Stimulated activated CD8-positive, alpha-beta memory T cell treated with anti-CD3 and anti-CD28 coated beads, Interleukin-4, amount 100 ng/mL, for 4 hours (primary cell): ENCODE measurements at places on chromosomes 1 and 21.

GRCh38 chr1:220056374-220056773, 10.1 kb upstream of the EPRS1 start:
- DNase-seq: no peak

DNA sequence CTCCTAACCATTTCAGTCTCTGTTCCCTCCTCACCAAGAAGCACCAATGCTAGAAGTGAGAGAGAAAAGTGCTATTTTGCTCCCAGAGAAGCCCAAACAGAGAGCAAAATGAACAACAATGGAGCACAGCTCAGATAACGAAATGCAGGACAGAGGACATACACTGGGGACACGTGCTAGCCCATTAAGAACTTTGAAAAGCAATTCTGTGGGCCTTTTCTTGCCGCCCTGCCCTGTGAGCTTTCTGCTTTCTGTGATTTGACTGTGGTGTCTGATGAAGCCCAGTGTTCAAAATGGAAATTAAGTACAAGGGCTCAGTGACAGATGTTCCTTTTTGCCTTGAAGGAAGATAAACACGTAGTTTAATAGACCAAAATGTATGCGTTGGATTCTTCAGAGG, 130.8 kb downstream of the S1PR1 start:
- no peak for DNase-seq

GRCh38 chr1:85284202-85284601, 7.8 kb upstream of the BCL10 start:
- DNase-seq: no peak

DNA sequence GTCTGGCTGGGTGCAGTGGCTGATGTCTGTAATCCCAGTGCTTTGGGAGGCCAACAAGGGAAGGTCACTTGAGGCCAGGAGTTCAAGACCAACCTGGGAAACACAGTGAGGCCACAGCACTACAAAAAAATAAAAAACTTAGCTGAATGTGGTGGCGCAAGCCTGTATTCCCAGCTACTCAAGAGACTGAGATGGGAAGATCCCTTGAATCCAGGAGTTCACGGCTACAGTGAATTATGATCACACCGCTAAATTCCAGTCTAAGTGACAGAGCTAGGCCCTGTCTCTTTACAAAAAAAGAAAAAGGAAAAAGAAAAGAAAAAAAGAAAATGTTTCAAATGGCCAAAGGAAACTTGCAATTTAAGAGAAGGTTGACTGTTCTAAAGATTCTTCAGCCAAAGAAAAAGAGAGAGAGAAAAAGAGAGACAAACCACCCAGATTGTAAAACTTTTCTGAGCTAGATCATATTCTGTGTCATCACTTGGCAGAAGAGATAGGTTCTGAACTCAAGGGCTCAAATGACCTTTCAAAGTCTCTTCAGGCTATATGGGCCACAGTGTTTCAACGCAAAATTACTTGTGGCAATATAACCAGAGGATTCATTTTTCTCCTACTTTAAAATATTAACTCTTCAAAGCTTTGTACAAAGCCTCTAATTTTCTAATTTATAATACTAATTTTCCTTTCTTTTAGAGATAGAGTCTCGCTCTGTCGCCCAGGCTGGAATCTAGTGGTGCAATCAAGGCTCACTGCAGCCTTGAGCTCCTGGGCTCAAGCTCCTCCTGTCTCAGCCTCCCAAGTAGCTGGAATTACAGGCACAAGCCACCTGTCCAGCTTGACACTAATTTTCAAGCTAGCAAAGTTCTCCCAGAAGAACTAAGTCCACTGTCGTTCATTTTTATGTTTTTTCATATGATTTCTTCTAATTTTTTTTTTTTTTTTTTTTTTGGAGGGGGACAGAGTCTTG, 20.5 kb downstream of the ARID4B start:
- no peak for DNase-seq

DNA sequence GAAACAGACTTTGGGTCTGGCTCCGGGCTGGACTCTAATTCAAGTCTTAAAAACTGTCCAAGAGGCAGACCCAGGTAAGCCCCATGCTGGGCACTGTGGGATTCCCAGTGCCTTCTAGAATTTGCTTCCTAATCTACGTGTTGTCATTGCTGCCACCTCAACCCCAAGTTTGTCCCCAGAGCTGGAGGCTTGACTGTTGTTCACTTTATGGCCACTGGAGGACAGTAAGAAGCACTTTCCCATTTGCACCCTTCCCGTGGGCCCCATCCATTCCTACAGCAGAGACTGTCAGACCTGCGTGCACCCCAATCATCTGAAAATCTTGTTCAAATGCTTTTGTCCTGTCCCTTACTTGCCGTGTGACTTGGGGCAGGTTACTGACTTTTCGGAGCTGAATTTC, 29.4 kb upstream of the VASH2 start:
- DNase-seq: no peak

DNA sequence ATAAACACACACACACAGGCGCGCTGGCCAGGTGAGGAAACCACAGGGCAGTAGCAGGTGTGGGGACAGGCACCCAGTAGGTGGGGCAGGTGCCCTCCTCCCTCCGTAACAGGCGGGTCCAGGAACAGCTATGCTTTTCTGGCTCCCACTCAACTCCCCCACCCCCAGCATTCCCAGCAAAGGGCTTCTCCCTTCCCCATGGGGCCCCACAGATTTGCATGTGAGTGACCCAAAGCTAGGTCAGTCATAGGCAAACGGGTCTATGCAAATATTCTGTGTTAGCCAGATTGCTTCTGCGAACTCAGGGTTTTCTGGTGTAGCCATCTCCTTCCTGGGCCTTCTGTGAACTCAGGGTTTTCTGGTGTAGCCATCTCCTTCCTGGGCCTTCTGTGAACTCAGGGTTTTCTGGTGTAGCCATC, 114.2 kb downstream of the SIK1 start:
- DNase-seq: no peak

DNA sequence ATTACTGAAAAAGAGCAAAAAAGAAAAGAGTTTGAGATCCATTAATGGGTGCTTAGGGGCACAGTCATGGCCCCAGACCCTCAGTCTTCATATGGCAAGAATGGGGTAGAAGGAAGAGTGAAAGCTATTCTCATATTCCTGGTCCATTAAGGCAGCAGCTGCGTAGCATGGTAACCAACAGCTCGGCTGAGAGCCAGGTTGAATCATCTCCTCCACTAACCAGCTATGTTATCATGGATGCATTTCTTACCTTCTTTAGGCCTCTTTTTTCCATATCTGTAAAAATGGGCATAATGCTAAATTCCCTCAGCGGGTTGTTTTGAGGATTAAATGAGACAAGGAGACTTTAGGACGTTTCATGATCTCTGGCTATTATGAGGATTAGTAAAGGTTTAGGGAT, 15.0 kb upstream of the SARS1 start:
- no peak for DNase-seq

- DNase-seq: no peak
Measured at GRCh38 chr1:221200464-221200863, 321.2 kb downstream of the HLX start.

- no peak for DNase-seq
Measured at GRCh38 chr1:22359427-22359826, 92.2 kb upstream of the ZBTB40 start.

DNA sequence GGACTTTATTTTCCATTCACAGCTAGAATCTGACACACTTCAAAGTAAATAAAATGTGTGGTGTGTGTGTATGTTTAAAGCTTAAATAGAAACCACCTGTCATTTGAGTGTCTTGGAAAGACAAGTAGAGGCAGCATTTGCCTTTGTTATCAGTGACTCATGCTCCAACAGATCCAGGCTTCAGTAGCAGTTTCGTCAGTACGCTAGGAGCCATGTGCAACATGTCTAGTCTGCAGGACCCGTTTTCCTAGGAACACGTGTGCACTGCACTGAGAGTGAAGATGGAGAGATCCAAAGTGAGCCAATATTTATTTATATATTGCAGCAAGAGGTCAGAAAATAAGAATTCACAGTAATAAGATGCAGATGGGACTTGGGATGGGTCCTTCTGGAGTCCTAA, 41.8 kb downstream of the SGIP1 start:
- no peak for DNase-seq

DNA sequence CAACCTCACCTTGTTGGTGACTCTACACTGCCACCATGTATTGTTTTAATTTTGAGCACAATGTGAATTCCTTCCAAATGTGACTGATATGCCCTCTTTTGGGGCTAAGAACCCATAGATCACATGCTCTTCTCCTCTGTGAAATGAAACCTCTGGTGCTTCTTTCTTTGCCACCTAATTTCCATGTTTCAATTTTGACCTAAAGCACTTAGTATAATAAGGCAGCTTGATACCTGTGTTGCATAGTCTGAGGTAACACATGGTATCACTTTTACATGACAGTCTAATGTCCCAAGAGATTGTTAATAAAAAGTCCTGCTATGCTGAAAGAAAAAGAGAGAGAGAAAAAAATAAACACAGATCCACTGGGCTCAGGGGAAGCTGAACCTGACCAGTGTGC, 24.2 kb downstream of the CLEC20A start:
- no peak for DNase-seq
